ENCODE measurements at places on chromosomes 1 and 21.

GRCh38 chr1:201353186-201353940 lies 24.1 kb downstream of the TNNT2 start:
- DNase-seq, result no peak

- DNase-seq, result peak; percentile 71
These were observed 32.4 kb downstream of the KCNN3 start for GRCh38 chr1:154837672-154838171.

DNA sequence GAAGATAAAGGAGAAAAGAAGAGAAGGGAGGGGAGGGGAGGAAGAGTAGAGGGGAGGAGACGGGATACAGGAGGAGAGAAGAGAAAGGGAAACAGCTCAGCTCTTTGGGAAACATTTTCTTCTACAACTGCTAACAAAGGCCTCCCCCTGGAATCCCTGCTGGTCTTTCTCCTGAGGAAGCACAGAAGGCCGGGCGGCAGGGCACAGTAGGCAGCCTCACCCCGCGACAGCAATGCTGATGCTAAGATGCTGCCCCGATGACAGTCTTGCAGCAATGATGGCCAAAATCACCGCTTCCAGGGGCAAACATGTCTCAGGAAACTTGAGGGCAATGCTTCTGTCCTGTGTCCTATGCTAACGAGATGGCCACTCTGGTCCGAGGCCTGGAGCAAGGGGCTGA lies 5.2 kb downstream of the KIAA2013 start:
- no peak for DNase-seq

DNA sequence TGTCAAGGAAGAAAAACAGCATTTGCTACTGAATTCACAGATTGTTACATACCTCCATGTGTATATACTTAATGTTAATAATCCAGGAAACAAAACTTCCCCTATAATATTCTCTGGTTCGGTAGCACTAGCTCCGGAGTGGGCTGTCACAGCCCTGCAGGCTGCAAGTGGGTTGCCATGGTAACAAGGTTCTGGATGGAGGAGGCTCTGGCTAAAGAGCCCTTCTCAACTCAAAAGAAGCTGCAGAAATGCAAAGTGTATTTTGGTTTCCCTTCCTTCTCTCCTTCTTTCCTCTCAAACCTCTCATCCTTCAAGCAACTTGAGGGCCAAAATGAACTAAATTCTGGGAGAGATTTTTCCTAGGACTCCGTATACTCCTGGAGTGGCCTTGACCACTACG lies 45.2 kb downstream of the ASTN1 start:
- no peak for DNase-seq

- DNase-seq, result no peak
These were observed 476 bp downstream of the AXDND1 start for GRCh38 chr1:179366093-179366800.

DNA sequence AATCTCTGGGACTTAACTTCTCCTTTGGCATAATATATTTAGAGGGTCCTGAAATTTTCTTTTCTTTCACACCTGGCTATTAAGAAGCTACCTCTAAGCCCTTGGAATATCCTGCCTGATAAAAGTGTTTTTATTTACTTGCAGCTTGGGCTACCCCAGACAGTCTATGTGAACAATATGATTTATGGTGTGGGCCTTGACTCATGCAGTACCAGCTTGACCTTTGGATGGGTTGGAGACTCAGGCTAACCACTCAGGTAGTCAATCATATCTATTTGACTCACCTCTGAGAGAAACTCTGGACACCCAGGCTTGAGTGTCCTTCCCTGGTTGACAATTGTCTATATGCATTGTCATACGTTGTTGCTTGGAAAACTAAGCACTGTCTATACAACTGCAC lies 13.4 kb upstream of the PGBD2 start:
- DNase-seq, result no peak

- DNase-seq, result no peak
These were observed 22.3 kb downstream of the RCOR3 start for GRCh38 chr1:211281320-211282022.

- DNase-seq, result no peak
These were observed 2.6 kb downstream of the SUMO3 start for GRCh38 chr21:44815225-44815624.

DNA sequence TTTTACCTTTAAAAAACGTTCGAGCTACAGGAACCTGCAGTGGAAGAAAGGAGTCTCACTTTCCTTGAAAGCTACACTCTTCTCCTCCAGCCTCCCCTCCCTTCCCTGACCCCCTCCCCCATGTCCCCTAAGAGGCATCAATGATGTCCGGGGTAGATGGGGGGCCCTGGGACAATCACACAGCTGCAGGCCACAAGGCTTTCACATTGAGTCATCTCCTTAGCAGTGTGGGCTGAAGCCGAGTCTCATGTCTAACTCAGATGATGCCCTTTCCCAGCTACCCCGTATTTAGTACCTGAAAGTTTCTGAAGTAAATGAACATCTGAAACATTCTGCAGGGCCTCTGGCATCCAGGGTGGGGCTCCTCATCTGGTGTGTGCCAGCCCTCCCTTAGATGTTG lies 6.3 kb upstream of the GPR25 start:
- DNase-seq, result no peak

GRCh38 chr1:44016890-44017400 lies 14.3 kb downstream of the SLC6A9 start:
- no peak for DNase-seq

GRCh38 chr1:28417441-28417922 lies 47.9 kb downstream of the PHACTR4 start:
- no peak for DNase-seq

DNA sequence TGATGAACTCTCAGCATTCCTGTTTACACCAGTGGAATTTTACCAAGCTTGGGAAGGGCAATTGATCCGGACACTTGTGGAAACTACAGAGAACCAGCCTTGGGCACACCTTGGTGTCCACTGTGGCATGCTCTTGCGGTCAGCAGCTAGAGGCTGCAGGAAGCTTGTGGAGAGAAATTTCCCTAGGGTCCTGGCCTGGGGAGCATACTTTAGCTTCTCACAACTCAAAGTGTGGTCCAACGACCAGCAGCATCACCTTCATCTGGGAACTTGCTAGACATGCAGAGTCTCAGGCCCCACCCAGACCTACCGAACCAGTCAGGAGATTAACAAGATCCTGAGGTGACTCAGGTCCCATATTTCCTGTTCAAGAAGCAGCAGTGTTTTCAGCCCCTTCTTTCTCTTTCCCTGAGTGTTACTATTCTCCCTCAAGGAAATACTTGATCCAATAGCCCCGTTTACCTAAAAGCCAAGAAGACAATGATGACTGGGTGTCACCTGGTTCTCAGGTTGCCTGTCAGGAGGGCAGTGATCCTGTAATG lies 55.7 kb upstream of the KCNE2 start:
- no peak for DNase-seq

DNA sequence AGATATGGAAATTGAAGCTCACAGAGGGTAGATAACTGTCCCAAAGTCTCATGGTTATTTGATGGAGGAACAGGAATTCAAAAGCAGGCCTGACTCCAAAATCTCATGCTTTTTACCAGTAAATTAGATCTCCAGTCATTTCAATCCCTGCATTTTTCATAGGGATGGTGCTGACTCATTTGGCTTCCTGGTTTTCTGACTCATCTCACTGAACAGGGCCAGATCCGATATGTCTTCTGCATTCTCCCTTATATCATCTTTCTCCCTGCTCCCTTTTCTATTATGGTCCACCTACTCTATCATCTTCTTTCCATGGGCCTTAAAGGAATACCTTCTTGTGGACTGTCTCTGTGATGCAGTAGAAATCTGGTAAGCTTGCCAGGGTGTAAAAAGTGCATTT lies 187.2 kb downstream of the FGGY start:
- no peak for DNase-seq
